ENCODE measurements at places on chromosomes 1 and 21.

DNA sequence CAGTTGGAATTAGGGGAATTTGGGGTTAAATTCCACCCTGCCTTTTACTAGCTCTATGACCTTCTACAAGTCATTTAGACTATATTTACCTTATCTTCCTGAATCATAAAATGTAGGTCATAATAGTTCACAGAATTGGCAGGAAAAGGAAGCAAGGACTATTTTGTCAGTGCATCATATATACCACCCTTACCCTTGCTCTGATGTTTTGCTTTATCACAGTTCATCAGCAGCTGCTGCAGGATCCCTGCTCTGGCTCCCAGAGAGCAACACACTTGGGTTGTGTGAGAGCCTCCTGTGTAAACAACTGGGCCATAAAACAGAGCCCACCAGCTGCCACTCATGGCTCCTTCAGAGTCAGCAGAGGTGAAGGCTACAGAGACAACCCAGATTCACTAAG, 631.6 kb upstream of the CAMK1G start:
- DNase-seq: no peak

- no peak for DNase-seq
These were observed 143.5 kb downstream of the C1orf94 start for GRCh38 chr1:34320053-34320669.

- no peak for DNase-seq
These were observed 81.5 kb downstream of the GLIS1 start for GRCh38 chr1:53657531-53657805.

DNA sequence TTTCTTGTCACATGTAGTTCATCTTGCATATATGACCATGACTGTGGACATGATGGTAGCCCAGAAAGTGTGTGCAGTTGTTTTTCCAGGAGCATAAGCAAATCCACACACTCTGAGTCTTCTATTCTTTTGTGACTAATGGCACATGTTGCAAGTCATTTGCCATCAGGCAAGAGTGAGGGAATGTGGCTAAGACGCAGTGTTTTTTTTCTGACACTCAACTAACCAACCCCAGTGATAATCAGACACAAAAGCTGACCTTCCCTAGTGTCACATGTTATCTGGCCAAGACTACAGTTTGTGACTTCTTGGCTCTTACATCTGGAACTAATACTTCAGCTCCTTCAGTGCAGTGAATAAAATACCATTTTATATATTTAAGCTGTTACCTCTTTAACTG, 108.8 kb downstream of the ITSN1 start:
- no peak for DNase-seq

GRCh38 chr1:31483012-31483946, 70.3 kb downstream of the SERINC2 start:
- DNase-seq: no peak

GRCh38 chr1:57711326-57711725, 287.5 kb upstream of the DAB1 start:
- no peak for DNase-seq

DNA sequence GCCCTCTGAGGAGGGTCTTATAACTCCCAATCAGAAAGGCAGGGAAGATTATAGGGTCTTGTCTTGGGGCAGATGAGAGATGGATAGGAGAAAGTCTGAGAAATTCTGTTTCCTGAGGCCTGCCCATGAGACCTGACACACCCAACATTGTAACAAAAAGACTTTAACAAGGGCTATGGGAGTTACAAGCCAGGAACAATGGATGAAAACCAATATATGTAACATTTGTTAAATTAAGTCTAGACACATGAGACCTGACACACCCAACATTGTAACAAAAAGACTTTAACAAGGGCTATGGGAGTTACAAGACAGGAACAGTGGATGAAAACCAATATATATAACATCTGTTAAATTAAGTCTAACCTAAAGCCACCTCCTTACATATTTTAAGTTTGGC, 21.8 kb downstream of the NRDC start:
- no peak for DNase-seq

GRCh38 chr21:41966041-41966833, 12.4 kb upstream of the C2CD2 start:
- DNase-seq: no peak

DNA sequence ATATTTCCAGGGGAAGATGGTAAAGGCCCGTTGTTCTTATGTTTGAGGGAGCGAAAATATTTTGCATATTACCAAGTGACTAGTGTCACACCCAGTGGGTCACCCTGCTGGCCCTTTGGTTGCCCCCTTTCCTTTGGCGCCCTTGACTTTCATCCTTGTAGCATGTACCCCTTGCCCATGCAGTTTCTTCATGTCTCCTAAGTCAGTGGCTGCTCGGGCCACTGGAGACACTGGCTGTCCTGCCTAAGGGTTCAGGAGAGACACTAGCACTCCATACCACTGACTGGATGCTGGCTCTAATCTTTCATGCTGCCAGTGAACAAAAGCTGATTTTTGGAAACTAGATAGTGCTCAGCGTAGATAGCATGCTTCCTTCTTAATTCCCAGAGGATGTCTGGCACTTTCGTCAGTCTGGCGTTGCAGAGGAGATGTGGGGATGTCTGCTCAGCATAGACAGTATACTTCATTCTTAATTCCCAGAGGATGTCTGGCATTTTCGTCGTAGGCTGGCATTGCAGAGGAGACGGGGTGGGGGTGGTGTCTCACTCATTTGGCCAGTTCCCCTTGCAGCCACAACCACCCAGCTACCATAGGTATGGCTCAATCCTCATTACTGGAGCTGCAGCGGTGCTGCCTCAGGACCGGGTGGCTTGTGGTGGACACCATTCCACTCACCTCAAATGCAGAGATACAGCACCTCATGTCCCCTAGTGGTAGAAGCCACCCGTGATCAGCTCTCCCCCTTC, 770.9 kb upstream of the TPTE start:
- DNase-seq: no peak

- no peak for DNase-seq
These were observed 177.5 kb downstream of the ZZZ3 start for GRCh38 chr1:77504986-77505385.

DNA sequence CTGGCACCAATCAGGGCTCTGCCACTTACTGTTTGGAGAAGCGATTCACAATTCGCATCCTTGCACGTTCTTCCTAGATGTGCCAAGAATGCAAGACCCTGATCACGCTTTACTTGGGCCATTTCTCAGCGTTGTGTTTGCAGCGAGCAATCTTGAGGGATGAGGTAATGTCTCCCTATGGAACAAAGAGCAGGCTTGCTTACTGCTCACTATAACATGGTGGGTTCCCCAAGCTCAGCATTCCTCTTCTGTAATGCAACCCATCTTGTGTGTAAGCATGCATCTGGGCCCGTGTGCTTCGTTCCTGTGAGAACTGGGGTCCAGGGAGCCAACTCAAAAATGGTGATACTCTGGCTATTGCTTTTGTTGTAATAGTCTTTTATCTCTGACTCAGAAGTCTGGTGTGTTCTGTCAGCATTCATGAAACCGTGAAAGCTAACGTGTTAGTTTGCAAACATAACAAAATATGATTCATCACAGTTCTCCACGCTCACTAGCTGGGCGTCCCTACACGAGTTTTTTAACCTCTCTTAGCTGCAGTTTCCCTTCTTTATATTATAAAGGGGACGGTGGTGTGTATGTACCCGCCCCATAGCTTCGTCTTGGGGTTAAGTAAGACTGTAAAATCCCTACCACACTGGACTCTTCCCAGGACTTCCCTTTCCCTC, 33.3 kb downstream of the DNTTIP2 start:
- DNase-seq: no peak

DNA sequence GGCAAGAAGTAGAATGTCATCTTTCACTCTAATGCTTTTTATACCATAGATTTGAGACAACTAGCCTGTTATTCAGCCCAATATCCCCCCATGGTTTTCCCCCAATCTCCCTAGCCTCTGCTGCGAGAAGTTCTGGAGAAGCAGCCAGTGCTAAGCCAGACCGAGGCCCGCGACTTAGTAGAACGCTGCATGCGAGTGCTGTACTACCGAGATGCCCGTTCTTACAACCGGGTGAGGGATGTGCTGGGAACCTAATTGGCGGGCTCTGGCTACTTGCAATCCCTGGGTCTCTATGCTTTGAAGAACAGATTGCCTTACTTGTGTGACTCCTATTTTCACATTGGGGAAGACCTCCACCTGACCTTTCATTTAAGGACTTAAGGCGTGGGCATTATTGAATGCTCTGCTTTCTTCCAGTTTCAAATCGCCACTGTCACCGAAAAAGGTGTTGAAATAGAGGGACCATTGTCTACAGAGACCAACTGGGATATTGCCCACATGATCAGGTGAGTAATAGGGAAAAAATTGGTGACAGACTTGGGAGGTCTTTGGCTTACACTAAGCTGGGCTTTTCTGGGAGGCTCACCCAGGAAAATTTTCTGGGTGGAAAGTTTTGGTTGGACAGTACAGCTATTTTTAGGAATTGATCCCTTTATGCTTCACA, 1.9 kb downstream of the PSMB4 start:
- DNase-seq: no peak

DNA sequence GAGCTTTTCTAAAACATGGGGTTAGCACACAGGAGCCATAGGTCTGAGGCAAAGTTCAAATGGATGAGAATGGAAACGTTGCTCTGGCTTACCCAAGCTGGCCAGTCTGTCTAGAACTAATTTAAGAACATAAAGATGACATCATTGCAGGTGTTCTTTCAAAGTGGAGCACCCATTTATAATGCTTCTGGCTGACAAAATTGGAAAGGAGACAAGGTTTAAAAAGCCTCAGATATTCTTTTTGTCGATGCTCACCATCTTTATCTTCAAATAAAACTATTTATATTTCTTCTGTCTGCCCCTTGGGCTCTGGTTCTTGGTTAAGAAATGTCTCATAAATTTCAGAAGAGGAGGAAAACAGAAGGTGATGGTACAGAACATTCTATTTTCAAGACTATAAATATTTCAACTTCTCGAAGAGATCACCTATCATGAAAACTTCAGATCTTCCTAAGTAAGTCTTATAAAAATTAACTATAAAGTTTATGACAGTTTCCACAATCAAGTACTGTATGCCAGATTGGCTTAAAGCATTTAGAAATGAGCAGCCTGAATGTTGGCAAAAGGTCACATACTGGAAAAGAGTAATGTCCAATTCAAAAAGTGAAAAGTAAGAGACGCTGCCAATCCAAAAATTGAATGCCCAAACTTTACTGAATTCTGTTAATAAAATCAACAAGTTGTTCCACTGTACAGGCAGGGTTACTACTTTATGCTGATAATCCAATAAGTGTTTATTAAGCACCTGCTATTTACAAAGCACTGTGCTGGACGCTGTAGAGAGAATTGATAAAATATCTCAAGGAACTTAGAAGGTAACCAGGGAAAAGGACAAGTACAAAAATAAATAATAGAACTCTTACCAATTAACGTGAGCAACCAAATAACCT, 92.0 kb downstream of the ETS2 start:
- DNase-seq: no peak

DNA sequence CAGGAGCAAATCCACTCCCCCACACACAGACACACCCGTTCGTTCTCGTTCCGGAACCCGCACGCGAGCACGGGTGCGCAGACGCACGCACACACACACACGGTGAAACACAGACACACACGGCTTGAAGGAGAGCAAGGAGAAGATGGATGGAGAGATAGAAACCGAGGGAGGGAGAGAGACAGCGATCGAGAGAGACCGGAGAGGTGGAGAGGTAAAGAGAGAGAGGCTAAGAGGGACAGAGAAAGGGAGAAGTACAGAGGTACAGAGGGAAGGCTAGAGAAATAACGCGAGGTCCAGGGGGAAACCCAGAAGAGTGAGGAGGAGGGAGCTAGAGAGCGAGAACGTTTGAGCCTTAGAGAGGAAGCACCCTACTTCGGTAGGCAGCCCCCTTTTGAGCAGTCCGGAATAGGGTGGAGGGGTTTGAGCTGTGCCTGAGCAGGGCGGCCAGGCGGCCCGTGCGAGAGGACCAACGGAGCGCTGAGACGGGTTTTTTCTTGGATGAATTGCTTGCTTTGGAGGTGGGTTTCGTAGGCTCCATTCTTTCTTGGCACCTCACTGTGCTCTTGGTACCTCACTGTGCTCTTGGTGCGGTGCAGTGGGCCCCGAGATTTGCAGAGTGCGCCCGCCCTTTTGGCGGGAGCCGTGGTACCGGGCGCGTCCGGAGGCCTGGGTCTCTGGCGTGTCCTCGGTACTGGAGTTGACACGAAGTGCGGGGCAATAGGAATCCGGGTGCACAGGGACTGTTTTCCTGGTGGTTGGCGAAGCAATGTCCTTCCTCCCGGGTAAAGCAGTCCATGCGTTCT, 88.4 kb upstream of the RHOU start:
- DNase-seq: peak; percentile 31

DNA sequence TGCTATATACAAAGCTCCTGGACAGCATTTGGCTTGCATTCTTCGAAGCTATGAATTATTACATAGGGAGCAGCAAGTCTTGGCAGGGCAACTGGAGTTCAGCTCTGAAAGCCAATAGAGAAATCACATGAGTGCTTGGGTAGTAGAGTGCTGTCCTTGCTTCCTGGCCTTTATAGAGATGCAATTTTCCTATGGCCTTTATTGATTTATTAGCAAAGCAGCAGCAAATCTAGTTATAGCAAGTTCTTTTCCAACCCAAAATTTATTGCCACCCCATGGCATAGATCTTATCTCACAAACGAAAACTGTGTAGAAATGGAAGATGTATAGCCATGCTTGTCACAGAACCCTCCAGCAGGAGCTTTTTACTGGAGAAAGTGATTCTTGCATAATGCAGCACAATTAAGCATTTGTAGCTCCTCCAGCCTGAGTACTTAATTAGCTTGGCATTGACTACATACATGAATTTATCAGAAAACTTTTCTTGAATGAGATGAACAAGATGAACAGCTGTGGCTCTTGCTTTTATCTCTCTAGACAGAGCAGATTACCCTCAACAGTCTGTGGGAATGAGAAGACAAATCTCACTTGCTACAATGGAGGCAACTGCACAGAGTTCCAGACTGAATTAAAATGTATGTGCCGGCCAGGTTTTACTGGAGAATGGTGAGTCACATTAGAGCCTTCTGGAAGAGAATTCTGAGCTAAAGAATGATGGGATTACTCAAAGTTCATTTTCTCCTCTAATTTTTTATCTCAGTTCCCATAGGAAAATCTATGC, 170.1 kb downstream of the CRB1 start:
- DNase-seq: no peak

- no peak for DNase-seq
These were observed 4.9 kb downstream of the SMYD2 start for GRCh38 chr1:214285610-214286440.

- no peak for DNase-seq
These were observed 23.3 kb upstream of the PADI6 start for GRCh38 chr1:17348593-17349234.

DNA sequence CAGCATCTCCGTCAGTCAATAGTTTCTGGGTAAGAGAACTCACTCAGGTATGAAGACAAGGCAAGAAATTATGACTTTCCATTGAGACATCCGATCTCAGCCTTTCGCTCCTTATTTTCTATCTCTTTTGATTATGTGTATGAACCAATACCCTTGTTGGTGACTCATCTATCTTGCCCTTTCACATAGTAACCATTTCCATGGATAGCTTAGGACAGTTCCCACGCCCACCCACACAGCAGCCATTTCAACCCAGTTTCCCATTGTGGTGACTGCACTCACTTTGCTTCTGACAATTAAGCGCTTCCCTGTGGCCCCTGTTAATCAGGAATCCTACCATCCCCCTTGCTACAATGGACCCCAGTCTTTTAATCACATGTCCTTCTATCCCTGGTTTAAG, 210.6 kb upstream of the ADGRL2 start:
- no peak for DNase-seq
